ENCODE measurements at places on chromosomes 1 and 21. TPM values are rescaled to one million over a fixed set of nuclear protein-coding genes. Genes with fewer than 3 reads are reported as not detected.

GRCh38 chr1:80769208-80769750 is 1031.5 kb upstream of the ADGRL2 start:
- DNase-seq, result no peak

- no peak for DNase-seq
Observed at GRCh38 chr1:41312991-41313645, 48.1 kb upstream of the FOXO6 start.

- no peak for DNase-seq
Observed at GRCh38 chr1:234295068-234295467, 78.2 kb upstream of the COA6 start.

KCNJ15 gene
- 0.46 TPM for total RNA-seq

C1orf167 gene
- total RNA-seq, result 5.0 TPM

OPTC gene
- total RNA-seq, result not detected

- no peak for DNase-seq
Observed at GRCh38 chr1:223126741-223127140, 16.3 kb downstream of the TLR5 start.

SPRR3 gene
- total RNA-seq, result not detected

- no peak for DNase-seq
Observed at GRCh38 chr1:66182551-66183178, 351.3 kb upstream of the SGIP1 start.

TFF3 gene
- total RNA-seq, result 3.4 TPM

DNA sequence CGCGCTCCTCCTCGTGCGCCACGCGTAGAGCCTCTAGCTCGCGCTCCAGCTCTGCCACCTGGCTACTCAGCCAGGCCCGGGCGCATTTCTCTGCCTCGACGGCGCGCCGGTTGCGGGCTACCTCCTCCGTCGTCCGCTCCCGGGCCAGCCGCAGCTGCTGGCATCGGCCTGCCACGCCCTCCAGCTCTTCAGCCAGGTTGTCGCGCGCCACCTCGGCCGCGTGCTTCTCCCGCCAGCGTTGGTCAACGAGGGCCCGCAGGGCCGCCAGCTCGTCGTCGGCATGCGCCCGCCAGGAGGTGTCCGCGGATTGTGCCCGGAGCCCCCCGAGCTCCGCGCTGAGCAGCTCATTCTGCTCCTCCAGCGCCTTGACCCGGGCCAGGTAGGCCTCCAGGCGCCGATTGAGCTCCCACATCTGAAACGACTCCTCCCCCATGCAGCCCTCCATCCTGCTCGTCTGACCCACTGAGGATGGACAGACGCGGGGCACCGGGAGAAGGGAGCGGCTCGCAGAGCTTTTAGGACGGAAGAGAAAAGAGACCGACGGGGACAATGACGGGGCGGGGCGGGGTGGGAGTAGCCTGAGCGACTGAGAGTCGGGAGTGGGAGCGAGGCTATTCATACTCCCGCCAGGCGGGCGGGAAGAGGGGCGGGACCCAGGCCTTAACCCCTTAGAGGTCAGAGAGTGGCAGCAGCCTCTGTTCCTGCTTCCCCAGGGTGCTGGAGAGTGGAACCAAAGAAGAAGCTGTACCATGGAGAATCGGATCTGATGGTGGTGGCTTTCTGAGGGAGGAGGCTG is at the start of gene NES:
Gene NES (minus strand): TSS at position 588 of the 796 bp plus-strand sequence. CDS start 143 bp downstream, at position 445.
- peak; percentile 78 for DNase-seq

DNA sequence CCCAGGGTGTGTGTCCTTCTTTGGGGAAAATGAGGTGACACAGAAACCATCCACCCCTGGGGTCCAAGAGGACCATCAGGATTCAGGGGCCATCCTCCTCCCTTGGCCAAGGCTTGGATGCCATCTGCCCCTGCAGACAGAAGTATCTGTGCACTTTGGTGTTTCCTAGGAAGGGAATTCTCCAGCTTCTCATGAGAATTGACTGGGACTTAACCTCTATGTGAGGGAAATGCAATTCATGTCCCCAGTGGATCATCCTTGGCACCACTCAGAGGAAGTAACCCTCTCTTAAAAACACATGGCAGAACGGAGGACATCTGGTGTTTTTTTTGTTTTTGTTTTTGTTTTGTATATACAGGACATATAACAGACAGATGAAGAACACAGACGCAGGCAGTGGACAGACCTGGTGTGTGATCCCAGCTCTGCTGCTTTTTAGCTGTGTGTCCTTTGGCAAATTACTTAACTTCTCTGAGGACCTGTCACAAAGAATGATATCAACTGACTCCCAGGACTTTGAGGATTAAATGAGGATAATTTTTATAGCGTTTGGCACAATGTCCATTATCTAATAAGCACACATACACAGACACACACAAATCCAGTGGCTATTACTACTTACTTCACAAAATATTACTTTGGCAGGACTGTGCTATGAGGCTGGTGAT is 3.8 kb downstream of the TNN start:
- no peak for DNase-seq

DNA sequence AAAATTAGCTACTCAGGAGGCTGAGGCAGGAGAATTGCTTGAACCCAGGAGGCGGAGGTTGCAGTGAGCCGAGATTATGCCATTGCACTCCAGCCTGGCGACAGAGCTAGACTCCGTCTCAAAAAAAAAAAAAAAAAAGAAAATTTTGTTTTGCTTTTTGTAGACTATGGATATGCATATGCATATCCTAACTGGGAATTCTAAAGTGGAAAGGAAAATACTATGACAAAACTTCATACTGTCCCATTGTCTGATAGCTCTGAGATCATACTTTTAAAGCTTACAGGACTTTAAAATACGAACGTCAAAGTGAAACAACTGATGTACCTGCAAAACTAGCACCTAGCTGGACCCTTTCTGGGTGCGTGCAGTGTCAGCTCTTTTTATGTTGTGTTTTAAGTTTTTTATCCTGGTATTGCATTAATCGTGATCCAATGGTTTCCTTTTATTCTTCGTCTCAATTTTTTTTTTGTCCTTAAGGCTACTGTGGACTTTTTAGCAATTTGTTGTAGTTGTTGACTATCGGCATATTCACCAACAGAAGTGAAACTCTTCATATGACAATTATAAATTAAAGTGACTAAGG is 19.2 kb downstream of the SPRTN start:
- DNase-seq, result no peak

CFHR2 gene
- total RNA-seq, result not detected

TNFRSF8 gene
- 0.92 TPM for total RNA-seq

HMGN2 gene
- total RNA-seq, result 150 TPM

OR10J1 gene
- not detected for total RNA-seq

- DNase-seq, result no peak
Observed at GRCh38 chr1:212515329-212515760, 82.6 kb downstream of the NENF start.

GRCh38 chr1:66435541-66435940 is 98.4 kb upstream of the SGIP1 start:
- DNase-seq, result no peak

CNKSR1 gene
- total RNA-seq, result 1.8 TPM

DNA sequence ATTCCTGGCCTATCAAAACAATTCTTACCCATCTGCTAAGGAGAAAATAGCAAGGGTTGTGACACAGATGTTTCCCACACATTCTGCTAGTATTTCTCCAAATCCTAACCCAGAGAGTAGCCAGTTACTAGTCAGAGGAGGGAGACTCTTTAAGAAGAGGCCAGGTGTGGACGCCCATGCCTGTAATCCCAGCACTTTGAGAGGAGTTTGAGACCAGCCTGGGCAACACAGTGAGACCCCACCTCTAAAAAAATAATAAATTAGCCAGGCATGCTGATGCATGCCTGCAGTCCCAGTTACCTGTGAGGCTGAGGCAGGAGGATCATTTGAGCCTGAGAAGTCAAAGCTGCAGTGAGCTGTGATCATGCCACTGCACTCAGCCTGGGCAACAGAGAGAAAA is 28.6 kb downstream of the NVL start:
- DNase-seq, result no peak

FOXD2 gene
- 0.05 TPM for total RNA-seq

DNA sequence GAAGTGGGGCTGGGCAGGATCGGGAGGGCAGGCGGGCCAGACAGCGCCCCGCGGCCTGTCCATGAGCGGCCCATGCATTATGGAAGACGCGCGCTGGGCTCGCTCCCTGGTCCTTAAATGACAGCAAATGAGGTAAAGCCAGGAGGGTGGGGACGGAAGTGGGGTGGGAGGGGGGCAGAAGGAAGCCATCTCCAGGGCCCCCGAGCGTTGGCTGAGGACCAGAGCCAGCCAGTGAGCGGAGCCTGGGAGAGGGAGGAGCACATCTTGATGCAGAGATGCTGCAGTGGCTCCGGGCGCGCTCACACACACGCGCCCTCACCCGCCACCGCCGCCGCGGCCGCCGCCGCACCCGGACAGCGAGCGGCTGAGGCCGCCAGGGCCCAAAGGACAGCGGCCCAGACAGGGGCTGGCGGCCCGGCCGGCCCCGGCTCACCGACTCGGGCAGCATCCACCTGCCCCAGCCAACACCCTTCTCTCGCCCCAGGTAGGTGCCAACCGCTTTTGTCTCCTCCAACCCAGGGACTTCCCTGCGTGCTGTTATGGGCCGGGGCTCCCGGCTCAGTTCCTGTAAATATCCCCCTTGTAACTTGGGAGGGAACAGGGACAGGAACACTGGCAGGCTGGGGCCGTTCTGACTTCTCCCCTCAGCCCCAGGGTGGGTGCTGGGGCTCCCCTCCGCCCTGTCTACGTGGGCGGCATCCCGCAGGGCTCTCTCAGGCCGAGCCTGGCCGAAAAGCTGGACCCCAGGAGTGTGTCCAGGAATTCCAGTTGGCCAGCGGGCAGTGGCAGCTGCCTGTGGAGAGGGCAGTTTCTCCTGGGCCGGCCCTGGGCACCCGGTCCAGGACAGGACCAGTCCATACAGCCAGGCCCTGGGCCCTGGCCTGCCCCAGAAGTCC is at the start of gene CNTN2:
Gene CNTN2 (plus strand): TSS at position 302 of the 896 bp plus-strand sequence. CDS start 9,974 bp downstream, outside the sequence.
- DNase-seq, result no peak

DNA sequence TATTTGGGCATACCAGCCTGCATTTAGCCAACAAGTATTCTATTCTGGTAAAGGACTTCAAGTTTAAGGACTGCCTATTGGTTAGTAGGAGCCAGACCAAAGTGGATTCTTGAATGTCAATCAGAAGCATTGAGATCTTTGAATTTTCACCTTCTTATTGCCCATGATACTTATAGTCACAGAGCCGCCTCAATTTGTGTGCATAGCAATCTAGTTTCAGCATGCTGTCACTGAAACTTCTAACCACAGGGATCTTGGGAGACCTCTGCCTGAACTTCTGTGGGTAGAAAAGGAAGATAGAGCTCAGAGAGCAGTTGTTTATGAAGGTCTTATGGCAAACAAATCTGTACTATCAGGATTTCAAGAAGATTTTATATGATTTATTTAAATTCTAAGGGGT is 501.4 kb upstream of the USP24 start:
- no peak for DNase-seq

- DNase-seq, result no peak
Observed at GRCh38 chr1:234413990-234414389, 40.7 kb downstream of the COA6 start.

DNA sequence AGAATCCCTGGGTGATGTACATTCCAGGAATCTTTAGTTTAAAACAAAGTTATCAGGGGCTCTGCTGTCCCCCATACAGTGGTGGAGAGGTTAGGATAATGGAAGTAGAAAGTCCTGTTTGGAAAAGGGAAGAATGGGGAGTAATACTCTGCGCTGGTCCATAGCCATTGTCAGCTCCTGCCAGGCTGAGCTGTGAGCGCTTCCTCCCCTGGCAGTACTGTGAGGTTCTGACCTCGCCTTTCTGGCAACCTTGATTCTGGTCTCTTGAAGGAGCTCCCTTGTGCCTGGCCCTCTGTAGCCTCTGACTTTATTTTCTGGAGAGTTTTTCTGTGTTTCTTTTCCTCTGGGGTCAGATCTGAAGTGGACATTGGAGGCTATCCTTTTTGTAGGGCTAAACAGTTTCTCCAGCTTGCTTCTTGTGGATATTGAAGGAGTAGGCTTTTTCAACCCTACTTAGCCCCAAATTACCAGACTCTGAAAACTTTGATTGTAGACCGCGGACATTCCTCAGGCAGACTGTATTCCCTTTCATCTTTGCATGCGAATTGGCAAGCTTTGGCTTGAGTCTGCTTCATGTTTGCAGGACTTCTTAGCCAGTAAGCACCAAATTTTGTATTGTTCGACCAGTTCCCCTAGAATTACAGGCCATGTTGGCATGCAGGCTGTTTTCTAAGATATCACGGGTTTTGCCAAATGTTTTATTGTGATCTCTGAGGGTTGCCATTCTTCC is 13.8 kb downstream of the UBE4B start:
- no peak for DNase-seq

ZNF697 gene
- 8.8 TPM for total RNA-seq

DNA sequence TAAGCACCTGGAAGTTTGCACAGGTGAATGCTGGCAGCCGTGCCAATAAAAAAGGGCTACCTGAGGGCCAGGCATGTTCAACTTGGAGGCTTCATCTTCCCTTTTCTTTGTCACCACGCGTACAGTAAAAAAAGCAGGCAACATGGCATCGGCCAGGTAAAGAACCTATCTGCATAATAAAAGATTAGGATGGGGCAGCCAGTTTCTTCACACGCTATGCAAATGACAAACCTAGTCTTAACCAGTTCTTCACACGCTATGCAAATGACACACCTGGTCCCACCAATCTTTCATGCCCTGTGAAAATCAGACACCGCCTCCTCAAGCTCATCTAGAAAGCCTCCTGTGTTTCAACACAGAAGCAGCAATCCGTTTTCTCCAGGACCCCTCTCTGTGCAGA is 413.4 kb downstream of the HLX start:
- no peak for DNase-seq

GRCh38 chr1:223006371-223006770 is 136.7 kb downstream of the TLR5 start:
- no peak for DNase-seq

DTL gene
- total RNA-seq, result 1.3 TPM

DNA sequence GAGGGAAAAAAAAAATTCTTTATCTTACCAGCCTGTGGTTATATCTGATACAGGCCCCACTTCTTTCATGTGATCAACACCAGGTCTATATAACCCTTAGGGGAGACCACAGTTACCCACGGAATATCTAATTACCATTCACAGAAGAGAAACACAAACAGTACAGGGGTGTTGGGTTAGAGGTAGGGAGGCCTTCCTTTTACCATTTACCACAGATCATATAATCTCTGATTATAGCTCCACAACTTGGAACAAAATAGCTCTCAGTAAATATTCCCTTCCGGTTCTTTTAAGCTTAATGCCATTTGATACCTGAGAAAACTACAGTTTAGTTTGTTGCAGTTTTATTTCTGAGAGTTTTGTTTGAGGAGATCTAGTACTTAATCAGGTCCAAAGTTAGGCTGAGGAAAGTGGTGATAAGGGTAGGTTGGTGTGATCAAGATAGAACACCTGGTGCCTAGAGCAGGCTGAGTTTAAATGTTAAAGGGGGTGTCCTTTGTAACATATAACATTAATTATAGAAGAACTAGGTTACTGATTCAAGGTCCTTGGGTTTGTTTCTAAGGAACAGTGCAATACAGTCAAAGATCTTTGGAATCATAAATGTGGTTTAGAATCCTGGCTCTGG is 14.1 kb downstream of the EPB41 start:
- DNase-seq, result no peak

- no peak for DNase-seq
Observed at GRCh38 chr1:147611586-147611985, 58.7 kb downstream of the ACP6 start.

GRCh38 chr1:165129568-165130164 is 226.8 kb downstream of the LMX1A start:
- DNase-seq, result no peak

CFAP74 gene
- total RNA-seq, result not detected

KAZN gene
- total RNA-seq, result 4.3 TPM

Measured in Right ventricle myocardium inferior (tissue), 1 donor.